Activated CD4-positive, alpha-beta T cell treated with anti-CD3 and anti-CD28 coated beads, Interleukin-2, amount 10 ng/mL, durations not matched to agents 7 days and 5 days (primary cell): ENCODE measurements at places on chromosomes 3 and 15. TPM values are rescaled to one million over a fixed set of nuclear protein-coding genes. Genes with fewer than 3 reads are reported as not detected.

DNA sequence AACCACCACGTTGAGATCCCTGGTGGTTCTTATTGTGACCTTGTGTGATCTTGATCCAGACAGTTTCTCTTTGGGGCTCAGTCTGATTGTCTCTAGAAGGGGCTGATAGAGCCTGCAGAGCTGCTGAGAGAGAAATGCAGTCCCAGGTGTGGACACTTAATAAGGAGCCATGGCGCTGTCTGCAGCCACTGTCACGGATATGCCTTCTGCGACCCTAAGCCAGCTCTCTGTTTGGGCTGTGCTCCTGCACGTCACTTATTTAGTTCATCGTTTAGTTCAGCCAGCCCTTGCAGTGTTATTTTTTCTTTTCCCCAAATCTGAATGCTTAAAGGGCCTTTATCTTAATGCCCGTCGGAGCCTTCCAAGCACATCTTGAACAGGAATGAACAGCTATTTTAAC is 12.0 kb downstream of the SLC6A1 start:
- DNase-seq: no peak

- no peak for DNase-seq
These were observed 96.9 kb downstream of the ZPLD1 start for GRCh38 chr3:102531686-102532085.

- no peak for DNase-seq
These were observed 126.7 kb upstream of the PRICKLE2 start for GRCh38 chr3:64351713-64352638.

DNA sequence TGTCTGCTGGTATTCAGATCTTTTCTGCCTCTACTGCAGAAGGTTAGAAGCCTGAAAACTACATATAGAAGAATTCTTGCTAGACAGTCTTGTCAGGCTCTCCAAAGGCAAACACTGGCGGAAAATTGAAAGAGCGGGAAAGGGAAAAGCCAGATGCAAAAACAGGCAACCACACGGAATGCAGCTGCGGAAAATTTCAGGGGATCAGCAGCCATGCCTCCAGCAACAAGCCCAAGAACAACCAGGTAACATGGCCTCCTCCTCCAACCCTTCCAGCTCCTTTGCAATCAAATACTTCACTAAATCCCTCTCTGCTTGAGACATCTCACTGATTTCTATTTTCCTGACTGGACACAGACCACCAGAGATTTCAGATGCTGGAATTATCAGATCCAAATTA is 9.6 kb downstream of the UBP1 start:
- no peak for DNase-seq

DNA sequence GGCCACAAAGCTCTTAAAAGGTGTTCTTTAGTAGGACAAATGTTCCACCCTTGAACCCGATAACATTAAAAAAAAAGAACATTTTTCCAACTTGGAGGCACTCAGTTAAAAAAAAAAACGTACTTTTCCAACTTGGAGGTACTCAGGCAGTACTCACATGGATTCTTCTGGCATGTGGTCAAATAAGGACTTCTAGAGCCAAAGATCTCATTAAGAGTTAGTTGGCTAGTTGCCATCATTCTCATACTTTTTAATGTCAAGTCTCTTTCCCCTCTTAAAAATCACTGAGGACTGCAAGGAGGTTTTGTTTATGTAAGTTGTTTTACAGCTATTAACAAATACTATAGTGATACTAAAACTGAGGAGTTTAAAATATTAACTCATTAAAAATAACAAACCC is 101.0 kb downstream of the CADPS start:
- DNase-seq: no peak

HTR3E gene
- total RNA-seq: not detected

- DNase-seq: no peak
These were observed 548.8 kb downstream of the MCTP2 start for GRCh38 chr15:94780166-94780565.

PLD1 gene
- 0.94 TPM for total RNA-seq

- DNase-seq: no peak
These were observed 37.3 kb downstream of the EHHADH start for GRCh38 chr3:185216607-185216958.
